ENCODE measurements at places on chromosomes 16 and 17.
A peak's percentile ranks its signal among the peaks of the same experiment; 100 is the strongest.

DNA sequence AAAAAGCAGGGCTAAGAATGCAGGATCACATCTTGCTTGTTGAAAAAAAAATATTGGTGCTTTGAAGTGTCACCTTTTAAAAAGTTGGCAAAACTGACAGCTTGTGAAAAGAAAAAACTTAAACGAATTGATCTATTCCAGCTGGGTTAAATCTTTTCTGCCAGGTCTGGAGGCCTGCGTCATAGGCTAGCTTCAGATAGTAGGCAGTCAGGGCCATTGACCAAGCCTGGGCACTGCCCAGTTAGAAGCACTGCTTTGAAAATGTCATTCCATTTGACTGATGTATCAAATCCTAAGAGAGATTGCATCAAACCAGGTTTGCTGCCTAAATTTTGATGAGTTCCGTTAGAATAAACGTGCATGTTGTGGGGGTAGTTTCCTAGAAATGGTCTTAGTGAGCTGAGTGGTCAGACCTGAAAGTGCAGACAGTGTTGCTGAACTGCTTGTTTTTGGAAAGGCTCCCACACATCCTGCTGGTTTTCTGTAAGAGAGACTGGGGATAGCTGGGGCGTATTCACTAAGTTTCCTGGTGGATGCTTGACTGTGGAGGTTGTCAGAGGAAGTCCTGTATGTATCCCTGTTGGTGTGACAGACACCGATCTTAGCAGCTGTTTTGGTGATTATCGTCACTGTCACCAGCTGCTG is 38.8 kb downstream of the NUP88 start:
- no peak for DNase-seq

DNA sequence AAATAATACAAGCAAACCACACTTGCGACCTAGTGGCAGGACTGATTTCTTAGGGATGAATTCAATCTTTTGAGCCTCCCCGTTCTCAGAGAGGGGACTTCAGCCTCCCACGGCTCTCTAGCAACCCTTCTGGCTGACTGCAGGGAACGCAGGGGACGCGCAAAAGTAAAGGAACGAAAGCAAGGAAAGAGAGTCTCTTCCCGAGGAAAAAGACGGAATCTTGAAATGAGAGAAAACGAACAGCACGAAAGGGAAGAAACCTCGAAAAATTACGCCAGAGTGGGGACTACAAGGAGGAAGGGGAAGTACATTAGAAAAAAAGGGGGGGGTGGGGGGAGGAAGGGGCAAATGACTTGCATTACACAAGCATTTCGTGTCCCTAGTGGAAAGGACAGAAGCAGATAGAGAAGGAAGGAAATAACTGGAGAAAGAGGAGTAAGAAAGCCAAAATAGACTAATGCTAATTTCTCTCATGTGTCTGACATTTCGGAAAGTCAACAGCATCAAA is 1.2 kb downstream of the GRB2 start:
- peak; percentile 94 for DNase-seq

DNA sequence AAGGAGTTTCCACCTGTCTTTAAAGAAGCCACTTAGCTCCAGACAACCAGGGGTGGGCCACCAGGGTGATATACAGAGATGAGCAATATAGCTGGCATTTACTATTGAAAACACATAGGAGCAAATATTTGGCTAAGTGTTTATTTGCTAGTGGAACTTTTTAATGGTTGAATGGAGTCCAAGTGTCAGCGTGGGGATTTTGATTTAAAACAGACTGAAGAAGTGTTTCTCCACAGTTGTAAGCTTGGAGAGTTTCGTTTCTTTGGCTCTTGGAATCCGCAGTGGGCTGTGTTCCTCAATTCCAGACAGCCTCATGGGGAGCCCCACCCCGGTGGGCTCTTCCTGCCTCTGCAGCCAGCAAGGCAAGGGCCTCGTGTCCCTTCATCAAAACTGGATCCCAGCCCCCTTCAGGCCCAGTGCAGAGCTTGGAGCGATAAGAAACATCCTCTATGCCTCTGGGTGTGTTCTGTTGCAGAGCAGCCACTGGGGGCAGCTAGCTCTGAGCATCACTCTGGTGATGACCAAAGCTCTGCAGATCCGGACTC is 36.1 kb downstream of the NOG start:
- DNase-seq, result peak; percentile 83

DNA sequence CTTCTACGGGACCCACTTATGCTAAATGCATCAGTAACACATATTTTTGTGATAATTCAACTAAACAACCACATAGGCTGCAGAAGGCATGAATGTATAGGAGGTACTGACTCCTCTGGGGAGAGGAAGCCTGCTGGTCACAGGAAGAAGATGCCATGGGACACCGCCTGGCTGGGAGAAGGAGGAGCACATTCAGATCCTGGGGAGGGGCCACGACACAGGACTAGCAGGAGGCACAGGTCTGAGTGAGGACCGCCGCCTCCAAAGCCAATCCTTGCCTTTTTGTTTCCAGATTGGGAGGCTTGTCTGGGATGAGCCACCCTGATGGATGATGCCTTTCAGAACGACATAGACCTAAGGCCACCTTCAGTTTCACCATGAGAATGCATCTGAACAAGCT is 34.6 kb downstream of the MBTPS1 start:
- DNase-seq, result peak; percentile 47

DNA sequence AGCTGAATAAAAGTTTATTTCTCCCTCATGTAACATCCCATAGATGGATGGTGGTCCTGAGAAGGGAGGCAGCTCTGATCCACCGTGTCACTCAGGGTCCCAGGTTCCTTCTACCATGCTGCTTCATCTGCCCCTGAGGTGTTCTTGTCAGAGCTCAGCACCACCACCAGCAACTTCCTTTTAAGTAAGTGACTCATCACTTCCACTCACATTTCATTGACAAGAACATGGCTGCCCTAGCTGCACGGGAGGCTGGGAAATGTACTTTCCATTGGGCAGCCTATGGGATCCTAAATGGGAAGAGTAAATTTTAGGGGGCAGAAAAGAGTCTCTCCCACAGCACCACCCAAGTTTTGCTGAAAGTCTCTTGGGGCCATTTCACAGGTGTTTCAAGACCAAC is 134.7 kb downstream of the USP31 start:
- no peak for DNase-seq

All from GM23338 (cell line).